ENCODE measurements at places on chromosomes 2 and 18.

GRCh38 chr18:60445341-60445740 is 72.8 kb upstream of the MC4R start:
- DNase-seq = no peak

DNA sequence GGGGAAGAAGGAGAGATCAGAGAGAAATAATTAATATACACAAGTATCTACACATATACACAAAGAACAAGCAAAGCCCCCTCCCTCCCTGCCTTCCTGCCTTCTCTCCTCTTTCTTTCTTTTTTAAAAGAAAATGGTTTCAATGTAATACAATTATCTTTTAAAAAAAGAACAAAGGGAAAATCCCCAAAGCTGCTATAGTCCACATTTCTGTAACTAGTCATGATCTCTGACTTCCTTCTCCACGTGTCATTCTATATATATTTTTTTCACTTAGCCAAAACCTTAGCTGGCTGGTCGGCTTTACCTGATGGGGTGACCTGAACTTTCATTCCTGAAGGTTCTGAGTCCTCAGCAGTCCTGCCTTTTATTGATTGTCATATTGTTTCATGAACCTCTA is 44.3 kb downstream of the MAP3K20 start:
- no peak for DNase-seq

DNA sequence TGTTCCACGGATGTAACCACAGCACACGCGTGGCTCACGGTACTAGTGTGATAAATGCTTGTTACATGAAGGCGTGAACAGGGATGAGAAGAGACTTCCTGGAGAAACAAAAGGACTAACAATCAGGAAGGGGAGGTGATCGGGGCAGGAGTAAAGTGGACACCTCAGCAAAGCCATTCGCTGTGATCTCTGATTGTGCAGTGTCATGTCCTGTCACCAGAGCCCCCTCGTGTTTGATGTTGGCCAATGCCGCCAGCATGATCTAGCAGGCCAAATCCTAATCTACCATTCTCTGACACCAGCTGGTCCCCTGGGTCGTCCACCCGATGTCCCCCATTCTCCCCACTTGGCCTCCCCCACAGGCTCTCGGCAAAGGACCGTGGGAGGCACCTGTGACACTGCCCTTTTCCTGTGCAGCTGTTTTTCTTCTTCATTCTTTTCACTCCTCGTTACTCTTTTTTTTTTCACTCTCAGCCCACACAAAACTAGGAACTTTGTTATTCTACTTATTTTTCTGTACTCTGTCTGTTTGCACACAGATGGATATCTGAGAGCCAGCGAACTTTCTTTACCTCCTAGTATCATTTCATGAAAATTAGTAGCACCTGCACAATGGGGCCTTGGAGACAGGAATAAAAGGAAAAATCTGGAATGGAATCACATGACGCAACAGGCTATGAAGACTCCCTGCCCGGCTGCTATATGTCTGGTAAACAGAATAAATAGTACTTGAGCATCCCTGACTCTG is 146.8 kb downstream of the TGIF1 start:
- DNase-seq = peak; percentile 62

DNA sequence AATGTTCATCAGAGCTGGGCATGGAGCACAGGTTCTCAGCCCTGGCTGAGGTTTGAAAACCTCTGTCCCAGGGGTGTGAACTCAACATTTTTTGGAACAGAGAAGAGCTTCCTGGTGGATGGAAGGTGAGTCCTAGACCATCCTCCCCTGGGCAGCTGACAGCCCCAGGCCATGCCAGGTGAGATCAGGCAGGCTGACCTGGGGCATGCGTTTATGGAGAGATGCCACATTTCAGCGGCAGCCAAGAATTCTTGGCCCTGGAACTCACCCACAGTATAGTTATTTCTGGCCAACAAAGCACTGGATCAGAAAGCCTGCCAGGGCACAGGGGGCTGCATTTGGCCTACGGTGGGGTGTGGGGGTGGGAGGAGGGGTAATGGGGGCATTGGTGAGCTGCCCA is 83.8 kb downstream of the EDAR start:
- no peak for DNase-seq

- DNase-seq = no peak
Observed at GRCh38 chr18:77702686-77703085, 453.0 kb downstream of the GALR1 start.

- DNase-seq = no peak
Observed at GRCh38 chr2:211103989-211104388, 547.6 kb downstream of the CPS1 start.

DNA sequence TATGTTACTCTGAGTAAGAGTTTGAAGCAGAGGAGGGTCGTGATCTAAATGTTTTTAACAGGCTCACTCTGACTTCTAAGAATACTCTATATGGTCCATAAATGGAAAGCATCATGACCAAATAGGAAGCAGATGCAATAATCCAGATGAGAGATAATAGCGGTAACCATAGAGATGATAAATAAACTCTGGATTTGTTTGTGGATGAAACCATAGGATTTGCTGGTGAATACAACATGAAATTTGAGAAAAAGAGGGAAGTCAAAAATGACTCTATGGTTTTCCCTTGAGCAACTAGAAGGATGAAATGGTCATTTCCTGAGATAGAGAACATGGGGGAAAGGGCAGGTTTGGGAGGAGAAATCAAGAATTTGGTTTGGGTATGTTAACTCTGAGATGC is 3.9 kb downstream of the HEATR5B start:
- DNase-seq = no peak

- DNase-seq = no peak
Observed at GRCh38 chr2:119960821-119961220, 52.1 kb upstream of the EPB41L5 start.

All from immature natural killer cell (primary cell).